Mucosa of descending colon (tissue), 3 donors: ENCODE measurements at places on chromosomes 7 and 10. TPM values are rescaled to one million over a fixed set of nuclear protein-coding genes. Genes with fewer than 3 reads are reported as not detected.

DNA sequence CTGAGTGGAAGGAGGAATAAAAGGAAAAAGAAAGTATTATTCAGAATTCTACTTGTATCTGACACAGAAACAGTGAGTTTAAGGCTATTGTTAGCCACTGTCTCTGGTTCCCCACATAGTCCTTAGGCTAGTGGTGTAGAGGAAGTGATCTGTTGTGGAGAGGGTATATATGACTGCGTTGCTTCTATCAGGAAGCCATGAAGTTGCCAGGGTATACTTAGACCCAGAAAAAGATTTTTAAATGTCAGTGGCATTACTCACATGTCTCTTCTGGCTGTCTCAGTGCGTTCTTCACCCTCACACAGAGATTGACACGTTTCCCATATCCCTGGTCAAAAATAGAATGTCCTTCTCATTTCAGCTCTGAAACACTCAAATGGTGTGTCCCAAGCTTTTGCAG lies 72.7 kb downstream of the SEM1 start:
- no peak for DNase-seq

DNA sequence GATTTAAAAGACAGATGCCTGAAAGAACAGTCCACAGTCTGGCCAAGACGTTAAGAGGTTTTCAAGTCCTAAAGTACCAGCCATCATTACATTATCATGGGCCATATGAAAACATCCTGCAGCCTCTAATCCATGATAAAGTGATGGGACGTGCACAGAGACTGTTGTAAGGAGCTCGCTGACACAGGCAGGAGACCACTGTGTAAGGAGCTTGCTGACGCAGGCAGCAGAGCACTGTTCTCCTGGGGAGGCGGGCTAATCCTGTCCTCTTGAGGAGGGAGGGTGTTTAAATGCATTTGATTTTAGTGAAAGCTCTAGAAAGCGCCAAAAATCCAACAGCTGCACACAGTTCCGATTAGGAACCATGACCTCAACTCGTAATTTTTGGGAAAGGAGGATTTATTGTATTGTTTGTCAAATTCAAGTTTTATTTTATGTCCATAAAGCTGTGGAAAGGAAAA lies 16.9 kb downstream of the SVIL start:
- DNase-seq, result no peak

GRCh38 chr10:3006607-3007006 lies 60.7 kb upstream of the PFKP start:
- DNase-seq, result no peak

GRCh38 chr7:27125986-27126394 lies 4.6 kb downstream of the HOXA4 start:
- no peak for DNase-seq

DNA sequence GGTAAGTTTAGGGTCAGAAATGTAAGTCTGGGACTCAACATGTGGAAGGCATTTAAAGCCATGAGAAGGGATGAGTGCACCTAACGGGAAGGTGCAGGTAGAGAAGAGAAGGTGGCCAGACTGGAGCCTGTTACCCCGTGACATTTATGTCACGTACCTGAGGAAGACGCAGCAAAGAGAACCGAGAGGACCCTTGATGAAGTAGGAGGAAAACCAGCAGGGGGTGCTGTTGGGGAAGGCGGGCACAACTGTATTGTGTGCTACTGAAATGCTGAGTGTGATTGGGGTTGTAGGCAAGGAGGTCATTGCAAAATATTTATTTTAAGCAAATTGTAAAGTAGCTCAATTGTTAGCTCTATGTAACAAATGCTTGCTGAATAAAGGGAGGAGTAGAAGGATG lies 338.2 kb upstream of the PRKCQ start:
- no peak for DNase-seq

- DNase-seq, result no peak
Measured at GRCh38 chr7:139099172-139099947, 10.2 kb downstream of the ZC3HAV1 start.

Gene WNT8B
- not detected for total RNA-seq

Gene WEE2
- not detected for total RNA-seq
